Stimulated activated CD4-positive, alpha-beta T cell treated with anti-CD3 and anti-CD28 coated beads, Interleukin-1b, Interleukin-23, amount 100 ng/mL, for 1 hour (primary cell): ENCODE measurements at places on chromosomes 16 and 17.

GRCh38 chr17:57855391-57856035 is 5.7 kb upstream of the MRPS23 start:
- DNase-seq, result no peak

DNA sequence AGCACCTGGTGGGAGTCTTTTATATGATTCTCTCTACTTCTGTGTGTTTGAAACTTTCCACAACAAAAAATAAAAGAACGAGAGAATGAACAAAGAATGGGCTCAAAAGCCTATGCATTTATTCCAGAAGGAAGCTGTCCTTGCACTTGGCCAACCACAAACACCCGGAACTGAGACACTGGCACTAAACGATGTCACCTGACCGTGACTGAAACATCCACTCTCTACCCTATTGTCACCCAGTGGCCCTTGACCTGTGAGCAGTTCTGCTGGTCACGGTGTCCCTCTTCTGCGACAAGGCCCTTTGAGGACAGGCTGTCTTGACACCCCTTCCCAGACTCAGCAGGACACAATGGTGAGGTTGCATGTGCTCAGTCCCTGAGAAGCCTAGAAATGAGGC is 56.6 kb downstream of the TEKT5 start:
- DNase-seq, result no peak

DNA sequence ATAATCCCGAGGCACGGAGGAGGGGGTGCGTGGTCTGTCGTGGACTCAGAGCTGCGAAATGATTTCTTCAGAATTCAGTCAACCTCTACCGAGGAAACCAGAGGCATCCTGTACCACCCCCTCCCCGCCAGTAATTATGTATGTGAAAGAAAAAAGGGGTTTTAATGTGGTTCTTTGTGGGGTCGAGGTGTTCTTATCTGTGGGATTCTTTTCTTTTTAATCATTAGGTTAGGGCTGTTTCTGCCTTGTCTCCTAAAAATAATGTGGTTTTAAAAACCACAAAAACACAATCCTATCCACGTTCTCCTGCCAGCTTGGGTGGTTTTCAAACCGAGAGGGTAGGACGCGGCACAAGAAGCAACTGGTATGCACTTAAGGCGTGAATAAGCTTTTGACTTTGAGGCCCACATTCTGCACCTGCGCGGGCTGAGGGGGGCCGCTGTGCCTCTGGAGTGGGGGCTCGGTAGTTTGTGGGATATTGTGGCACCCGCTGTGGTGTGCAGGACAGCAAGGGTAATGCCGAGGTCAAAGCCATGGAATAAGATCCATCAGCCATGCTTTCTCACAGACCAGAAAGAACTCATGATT is 1.0 kb downstream of the SLC47A1 start:
- DNase-seq, result no peak

- DNase-seq, result no peak
These were observed at the start of gene NOTUM for GRCh38 chr17:81961087-81961511. NOTUM (minus strand) TSS chr17:81961187; CDS start chr17:81960909, 278 bp downstream.

GRCh38 chr16:31529937-31530312 is 2.2 kb downstream of the AHSP start:
- DNase-seq, result no peak
